Left kidney (tissue), 8 donors: ENCODE measurements at places on chromosomes 3 and 15. TPM values are rescaled to one million over a fixed set of nuclear protein-coding genes. Genes with fewer than 3 reads are reported as not detected.

DNA sequence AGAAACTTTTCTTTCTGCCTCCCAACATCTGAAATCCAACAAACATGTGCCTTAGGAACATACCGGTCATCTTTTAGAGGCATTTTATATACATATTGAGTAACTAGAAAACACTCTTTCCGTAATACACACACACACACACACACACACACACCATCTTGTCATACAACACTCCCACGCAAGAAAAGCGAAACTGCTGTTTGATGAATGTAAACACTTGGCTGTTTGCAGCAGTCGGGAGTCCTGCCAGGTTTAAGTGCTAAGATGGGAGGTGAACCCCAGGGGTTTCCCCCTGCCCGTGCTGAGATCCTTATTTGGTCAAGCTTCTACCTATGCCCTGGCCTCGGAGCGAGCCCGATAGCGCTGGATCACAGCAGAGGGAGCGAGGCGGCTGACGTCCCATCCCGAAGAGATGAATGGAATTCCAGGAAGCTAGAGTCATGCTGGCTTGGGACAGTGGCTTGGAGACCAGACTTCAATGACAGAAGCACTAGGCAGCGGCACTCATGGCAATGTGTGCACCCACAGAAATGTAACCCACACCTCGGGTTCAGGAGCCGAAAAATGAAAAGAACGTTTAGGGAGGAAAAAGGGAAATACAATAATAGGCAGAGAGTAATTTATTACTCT lies 1.3 kb upstream of the THBS1 start:
- DNase-seq = peak; percentile 63

DNA sequence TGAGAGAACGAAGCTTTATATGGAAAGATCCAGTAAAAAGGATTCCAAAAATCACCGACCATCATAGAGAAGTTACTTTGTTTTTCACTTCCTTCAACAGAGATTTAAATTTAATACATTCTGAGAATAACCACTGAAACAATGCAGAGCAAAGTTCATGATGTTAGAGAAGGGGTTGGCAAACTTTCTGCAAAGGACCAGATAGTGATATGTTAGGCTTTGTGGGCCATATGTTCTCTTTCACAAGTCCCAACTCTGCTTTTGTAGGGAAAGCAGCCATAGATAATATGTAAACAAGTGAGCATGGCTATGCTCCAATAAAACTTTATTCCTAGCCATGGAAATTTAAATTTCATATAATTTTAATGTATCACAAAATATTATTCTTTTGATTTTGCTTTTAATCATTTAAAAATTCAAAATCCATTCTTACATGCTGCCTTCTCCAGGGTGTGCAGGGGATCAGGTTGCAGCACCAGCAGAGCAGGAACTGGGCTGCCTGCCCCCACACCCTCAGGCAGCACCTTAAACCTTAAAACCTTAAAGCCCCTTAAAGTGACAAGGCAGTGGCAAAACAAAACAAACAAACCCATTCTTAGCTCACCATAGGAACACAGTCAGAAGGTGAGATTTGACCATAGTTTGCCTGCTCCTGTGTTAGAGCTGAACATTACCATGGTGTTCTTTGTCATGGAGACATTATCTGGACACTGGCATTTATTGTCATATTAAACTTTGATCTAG lies 16.9 kb upstream of the IGSF10 start:
- DNase-seq = no peak

GRCh38 chr15:39404767-39405181 lies 176.1 kb upstream of the THBS1 start:
- DNase-seq = no peak

DNA sequence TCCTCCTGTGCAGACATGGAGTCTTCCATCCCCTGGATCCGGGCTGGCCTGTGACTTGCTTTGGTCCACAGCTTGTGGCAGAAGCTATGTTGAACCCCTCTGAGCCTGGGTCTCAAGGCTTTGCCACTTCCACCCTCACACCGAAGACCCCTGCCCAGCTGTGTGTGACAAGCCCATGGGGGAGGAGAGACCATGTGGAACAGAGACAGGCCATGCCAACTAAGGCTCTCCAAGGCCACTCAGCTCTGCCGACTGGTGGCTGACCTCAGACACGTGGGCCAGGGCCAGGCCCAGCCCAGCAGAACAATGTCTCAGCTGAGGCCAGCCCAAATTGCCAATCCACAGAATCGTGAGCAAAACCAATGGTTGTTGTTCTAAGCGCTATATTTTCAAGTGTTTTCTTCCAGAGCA lies 16.4 kb upstream of the CFAP100 start:
- DNase-seq = no peak

Gene PLA2G4B
- polyA plus RNA-seq = 16.4 TPM
